ENCODE measurements at places on chromosomes 13 and 19.

- DNase-seq: no peak
These were observed 973.5 kb upstream of the SPRY2 start for GRCh38 chr13:81314461-81314860.

- no peak for DNase-seq
These were observed 31.3 kb downstream of the LTBP4 start for GRCh38 chr19:40632311-40633036.

GRCh38 chr13:36872621-36873020 is 47.4 kb downstream of the SMAD9 start:
- DNase-seq: no peak

DNA sequence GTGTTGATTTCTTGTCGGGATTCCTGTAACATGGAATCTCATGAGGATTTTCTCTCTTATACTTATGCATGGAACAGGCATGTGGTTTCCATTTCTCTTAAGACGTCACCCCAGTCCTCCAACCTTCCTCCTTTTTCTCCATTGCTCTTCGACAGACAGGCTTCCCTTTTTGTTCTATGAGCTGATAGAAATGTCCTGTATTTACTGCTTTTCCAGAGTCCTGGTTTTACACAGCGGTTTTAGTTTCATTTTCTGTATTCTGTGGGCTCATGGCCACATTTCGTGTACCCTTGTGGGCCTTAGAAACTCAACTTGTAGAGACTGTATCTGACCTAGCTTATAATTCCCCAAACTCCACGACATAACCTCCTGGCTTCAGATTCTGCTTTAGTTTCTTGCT is 113.1 kb downstream of the PAN3 start:
- no peak for DNase-seq

- peak; percentile 3 for DNase-seq
These were observed 51.9 kb downstream of the SLAIN1 start for GRCh38 chr13:77749344-77749880.

- peak; percentile 100 for DNase-seq
These were observed at the start of gene AP3D1 for GRCh38 chr19:2151339-2152229. Gene AP3D1, minus strand, starts transcription at chr19:2151566. Its CDS starts 232 bp downstream, at chr19:2151334.

- no peak for DNase-seq
These were observed 183.7 kb downstream of the COL4A1 start for GRCh38 chr13:110123041-110123809.

DNA sequence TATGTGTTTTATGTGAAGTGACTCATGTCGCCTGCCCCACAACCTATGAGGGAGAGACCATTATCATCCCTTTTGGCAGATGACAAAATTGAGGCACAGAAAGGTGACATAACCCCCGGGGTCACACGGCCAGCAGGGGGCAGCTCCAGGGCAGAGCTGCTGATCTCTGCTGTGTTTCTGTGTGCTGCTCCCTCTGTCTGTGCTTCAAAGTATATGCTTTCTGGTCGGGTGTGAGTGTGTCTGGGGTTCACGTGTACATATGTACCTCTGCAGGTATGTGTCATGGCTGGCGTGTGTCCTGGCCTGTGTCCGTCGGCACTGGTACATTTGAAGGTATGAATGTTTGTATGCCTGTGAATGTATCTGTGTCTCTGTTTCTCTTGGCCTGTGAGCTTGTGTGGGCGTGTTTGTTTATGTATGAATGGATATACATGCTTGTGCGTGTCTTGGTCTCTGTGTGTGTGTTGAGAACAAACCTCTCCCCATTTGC is 7.1 kb downstream of the LIPE start:
- peak; percentile 38 for DNase-seq

DNA sequence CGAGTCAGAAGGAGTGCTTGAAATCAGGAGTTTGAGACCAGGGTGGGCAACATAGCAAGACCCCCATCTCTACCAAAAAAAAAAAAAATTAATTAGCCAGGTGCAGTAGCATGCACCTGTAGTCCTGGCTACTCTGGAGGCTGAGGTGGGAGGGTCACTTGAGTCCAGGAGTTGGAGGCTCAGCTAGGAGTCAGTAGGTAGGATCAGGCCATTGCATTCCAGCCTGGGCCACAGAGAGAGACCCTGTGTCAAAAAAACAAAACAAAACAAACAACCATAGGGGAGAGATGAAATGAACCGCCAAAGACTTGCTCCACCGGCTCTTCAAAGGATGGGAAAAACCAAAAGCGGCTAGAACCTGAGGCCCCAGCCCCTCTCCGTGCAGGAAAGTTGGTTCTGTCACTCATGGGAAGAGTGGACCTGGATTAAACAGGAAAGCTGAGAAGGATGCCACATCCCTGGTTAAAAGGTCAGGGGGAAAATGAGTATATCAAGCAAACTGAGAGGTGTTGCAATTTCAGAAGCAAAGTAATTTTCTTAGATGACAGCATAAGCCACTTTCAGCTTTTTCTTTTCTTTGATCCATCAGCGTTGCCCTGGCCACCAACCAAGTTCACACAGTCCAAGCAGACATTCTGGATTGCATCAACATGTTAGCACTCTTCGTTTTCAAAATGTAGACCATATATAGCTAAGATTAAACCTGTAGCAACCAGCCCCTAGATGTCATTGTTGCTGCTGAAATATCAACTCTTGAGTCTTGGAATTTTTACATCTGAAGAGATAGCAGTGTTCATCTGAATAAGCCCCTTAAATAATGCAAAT is 8.9 kb upstream of the ZNF507 start:
- peak; percentile 63 for DNase-seq
